ENCODE measurements at places on chromosomes 11 and 22. TPM values are rescaled to one million over a fixed set of nuclear protein-coding genes. Genes with fewer than 3 reads are reported as not detected.

The KRTAP5-9 gene
- not detected for total RNA-seq

- no peaks in the 10 kb centered on the region for H3K36me3 ChIP-seq
- H3K4me3 ChIP-seq = no peak overlapping the region
- no peak for DNase-seq
- H3K4me1 ChIP-seq = no peaks in the 10 kb centered on the region
These were observed 141.4 kb downstream of the NTM start for GRCh38 chr11:131511794-131512193.

- no peaks in the 10 kb centered on the region for H3K36me3 ChIP-seq
- no peak overlapping the region for H3K4me3 ChIP-seq
- no peak overlapping the region for H3K27ac ChIP-seq
- DNase-seq = no peak
These were observed 3.0 kb upstream of the NRGN start for GRCh38 chr11:124736736-124737135.

DNA sequence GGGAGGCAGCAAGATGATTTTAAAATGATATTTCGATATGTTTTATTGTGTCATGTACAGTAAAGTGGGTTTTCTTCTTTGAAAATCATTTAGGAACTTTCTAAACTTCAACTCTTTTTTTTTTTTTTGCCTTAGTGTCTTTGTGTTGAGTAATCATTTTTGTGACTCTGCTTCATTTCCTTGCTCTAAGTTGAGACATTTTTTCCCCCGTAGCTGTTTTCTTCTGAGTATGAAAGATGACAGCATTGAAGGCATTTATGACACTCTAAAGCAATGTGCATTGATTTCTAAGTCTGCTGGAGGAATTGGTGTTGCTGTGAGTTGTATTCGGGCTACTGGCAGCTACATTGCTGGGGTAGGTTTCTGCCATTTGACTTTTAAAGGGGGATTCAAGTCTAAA, 23.5 kb downstream of the RRM1 start:
- DNase-seq = peak; percentile 45
- peak overlapping the region; percentile 31 for H3K4me3 ChIP-seq
- peaks cover 29% of the 10 kb centered on the region for H3K36me3 ChIP-seq
- H3K4me1 ChIP-seq = peaks cover 21% of the 10 kb centered on the region
- H3K27me3 ChIP-seq = no peaks in the 10 kb centered on the region

GRCh38 chr11:104033134-104033533, 3.3 kb upstream of the DDI1 start:
- no peaks in the 10 kb centered on the region for H3K36me3 ChIP-seq
- H3K27me3 ChIP-seq = no peaks in the 10 kb centered on the region
- H3K4me1 ChIP-seq = no peaks in the 10 kb centered on the region
- H3K4me3 ChIP-seq = no peak overlapping the region
- DNase-seq = peak; percentile 46
- H3K27ac ChIP-seq = no peak overlapping the region

DNA sequence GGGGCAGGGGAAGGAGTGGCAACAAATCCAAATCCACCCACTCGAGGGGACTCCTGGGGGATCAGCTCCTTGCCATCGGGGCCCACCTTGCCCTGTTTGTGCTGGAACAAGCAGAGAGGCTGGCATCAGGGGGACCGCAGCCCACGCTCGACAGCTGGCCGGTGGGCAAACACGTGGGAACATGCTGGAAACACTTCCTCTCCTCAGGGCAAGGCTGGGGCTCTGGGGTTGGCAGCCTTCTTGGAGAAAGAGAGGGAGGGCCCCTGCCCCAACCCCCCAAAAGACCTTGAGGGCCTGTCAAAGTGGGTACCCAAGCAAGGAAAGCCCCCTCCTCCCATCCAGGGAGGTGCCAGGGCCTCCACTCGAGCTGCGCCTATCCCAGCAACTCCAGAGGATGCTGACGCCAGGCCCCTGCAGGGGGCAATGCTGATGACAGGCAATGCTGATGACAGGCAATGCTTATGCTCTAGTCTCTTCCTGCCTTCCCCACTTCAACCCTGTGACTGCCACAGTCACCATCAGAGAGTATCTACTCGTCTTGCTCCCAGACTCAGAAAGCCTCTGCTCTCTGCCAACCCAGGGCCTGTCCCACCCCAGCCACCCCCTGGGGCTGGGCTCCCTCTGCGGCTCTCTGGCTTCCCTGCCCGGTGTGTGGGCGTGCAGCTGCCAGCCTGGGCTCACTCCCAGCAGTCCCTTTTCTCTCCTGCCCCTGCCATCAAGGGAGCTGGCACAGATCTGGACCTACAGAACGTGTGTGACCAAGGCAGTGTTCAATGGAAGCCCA, 6.0 kb downstream of the ESS2 start:
- no peaks in the 10 kb centered on the region for H3K4me1 ChIP-seq
- H3K4me3 ChIP-seq = no peak overlapping the region
- no peaks in the 10 kb centered on the region for H3K27me3 ChIP-seq
- H3K27ac ChIP-seq = no peak overlapping the region

DNA sequence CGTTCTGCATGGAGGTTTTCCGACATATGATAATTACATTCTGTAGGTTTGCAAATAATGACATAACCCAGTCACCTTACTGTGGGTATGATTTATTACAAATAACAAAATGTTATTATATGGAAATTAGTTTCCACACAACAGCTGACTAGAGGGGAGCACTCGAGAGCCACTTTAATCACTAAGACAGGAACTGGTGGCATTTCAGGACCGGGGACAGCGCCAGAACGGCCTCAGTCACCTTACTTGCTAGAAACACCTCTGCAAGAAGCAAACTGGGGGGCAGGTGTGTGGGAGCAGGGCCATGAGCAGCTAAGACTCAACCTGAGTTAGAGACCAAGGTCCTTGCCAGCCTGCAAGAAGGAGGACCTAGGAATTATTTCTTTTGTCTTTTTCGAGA, 199.9 kb downstream of the DSCAML1 start:
- no peak for DNase-seq
- no peaks in the 10 kb centered on the region for H3K36me3 ChIP-seq
- no peaks in the 10 kb centered on the region for H3K27me3 ChIP-seq
- H3K4me1 ChIP-seq = no peaks in the 10 kb centered on the region
- H3K27ac ChIP-seq = no peak overlapping the region
- H3K4me3 ChIP-seq = no peak overlapping the region

The ME3 gene
- 73.4 TPM for total RNA-seq

DNA sequence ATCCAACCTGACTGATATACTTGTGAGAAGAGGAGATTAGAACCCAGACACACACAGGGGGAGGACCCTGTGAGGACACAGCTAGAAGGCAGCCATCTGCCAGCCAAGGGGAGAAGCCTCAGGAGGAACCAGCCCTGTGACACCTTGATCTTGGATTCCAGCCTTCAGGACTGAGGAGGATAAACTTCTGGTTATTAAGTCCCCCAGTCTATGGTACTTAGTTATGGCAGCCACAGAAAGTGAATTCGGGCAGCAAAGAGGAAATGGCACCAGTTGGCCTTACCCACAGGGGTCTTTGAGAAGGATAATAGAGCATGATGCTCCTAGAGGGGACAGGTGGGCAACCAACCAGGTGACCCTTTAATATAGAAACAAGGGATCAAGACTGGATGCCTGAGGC, 49.4 kb downstream of the ASCL2 start:
- H3K27me3 ChIP-seq = peaks cover 37% of the 10 kb centered on the region
- DNase-seq = no peak
- H3K27ac ChIP-seq = no peak overlapping the region
- H3K36me3 ChIP-seq = no peaks in the 10 kb centered on the region
- no peak overlapping the region for H3K4me3 ChIP-seq

GRCh38 chr11:125091247-125091876, 20.1 kb downstream of the TMEM218 start:
- H3K4me3 ChIP-seq = no peak overlapping the region
- no peaks in the 10 kb centered on the region for H3K36me3 ChIP-seq
- peak; percentile 95 for DNase-seq
- no peaks in the 10 kb centered on the region for H3K27me3 ChIP-seq
- H3K27ac ChIP-seq = peak overlapping the region; percentile 33

- no peak for DNase-seq
- no peaks in the 10 kb centered on the region for H3K27me3 ChIP-seq
These were observed 187.6 kb downstream of the MSANTD4 start for GRCh38 chr11:105834461-105834860.
